ENCODE measurements at places on chromosomes 7 and 10. TPM values are rescaled to one million over a fixed set of nuclear protein-coding genes. Genes with fewer than 3 reads are reported as not detected.
A peak's percentile ranks its signal among the peaks of the same experiment; 100 is the strongest.

The GPER1 gene
- 8.9 TPM for polyA plus RNA-seq

The HOXA9 gene
- 0.90 TPM for polyA plus RNA-seq

The CTTNBP2 gene
- polyA plus RNA-seq = 3.1 TPM

The AUTS2 gene
- 91.7 TPM for polyA plus RNA-seq

The VWA2 gene
- 5.4 TPM for polyA plus RNA-seq

The PLPP4 gene
- polyA plus RNA-seq = 0.62 TPM

The ARHGAP19 gene
- 9.6 TPM for polyA plus RNA-seq

- no peak for DNase-seq
Observed at GRCh38 chr10:77932016-77932715, 5.6 kb upstream of the DLG5 start.

DNA sequence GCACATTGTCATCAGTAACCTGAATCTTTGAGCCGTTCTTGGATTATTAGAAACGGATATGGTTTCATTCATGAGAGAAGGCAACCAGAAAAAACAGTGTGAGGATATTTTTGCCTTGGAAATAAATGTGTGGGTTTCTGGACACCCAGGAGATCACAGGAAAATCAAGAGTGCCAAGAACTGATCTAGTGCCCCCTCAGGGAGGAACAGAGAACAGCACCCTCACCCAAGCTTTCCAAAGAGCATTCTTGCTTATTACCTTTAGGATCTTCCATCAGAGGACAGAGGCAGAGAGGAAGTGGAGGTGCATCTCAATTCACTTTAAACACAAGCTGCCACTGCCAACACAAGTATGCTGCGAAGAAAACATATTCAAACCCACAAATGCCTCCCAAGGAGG lies 851.5 kb upstream of the COBL start:
- no peak for DNase-seq

GRCh38 chr10:111475720-111476119 lies 398.9 kb downstream of the ADRA2A start:
- DNase-seq = no peak

DNA sequence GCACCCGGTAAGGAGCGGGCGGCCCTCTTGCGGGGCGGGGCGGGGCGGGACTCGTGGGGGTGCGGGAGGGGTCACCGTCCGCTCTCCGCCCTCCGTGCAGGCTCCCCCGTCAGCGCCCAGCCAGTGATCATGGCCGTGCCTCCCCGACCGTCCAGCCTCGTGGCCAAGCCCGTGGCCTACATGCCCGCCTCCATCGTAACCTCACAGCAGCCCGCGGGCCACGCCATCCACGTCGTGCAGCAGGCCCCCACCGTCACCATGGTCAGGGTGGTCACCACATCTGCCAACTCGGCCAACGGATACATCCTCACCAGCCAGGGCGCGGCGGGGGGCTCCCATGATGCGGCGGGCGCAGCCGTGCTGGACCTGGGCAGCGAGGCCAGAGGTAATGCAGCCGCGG lies 16.2 kb upstream of the AP5Z1 start:
- no peak for DNase-seq

- peak; percentile 39 for DNase-seq
Observed at GRCh38 chr10:16891375-16892313, 74.4 kb upstream of the RSU1 start.

DNA sequence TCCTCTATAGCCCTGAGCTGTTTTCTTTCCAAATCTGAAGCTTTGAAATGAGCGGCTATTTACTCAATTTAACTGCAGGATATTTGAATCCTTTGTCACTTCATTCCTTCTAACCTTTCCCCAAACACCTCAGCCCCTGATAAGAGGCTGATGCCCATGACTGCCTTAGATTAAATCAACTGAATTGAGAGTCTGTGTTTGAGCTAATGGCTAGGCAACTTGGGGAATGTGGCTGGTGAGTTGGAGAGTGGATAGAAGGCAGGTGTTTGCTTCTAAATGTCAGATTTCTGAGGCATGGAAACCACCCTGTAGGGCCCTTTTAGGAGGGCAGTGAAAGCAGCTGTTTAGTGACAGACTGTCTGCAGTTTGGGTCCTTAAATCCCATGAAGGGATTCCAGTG lies 759.9 kb downstream of the LRMDA start:
- DNase-seq = no peak

GRCh38 chr7:122217125-122217524 lies 73.1 kb upstream of the AASS start:
- no peak for DNase-seq

- DNase-seq = no peak
Observed at GRCh38 chr10:48711830-48712229, 27.2 kb downstream of the WDFY4 start.

GRCh38 chr7:886626-887487 lies 10.5 kb downstream of the GET4 start:
- DNase-seq = no peak

DNA sequence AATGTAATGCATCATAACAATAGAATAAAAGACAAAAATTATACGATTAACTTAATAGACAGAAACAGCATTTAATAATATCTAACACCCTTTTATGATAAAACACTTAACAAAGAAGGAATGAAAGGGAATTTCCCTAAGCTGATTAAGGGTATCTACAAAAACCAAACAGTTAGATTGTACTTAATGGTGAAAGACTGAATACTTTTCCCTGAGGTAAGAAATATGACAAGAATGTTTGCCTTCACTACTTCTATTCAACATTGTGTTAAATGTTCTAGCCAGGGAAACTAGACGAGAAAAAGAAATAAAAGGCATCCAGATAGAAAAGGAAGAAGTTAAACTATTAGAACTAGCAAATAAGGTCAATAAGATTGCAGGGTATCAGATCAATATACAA lies 276.9 kb downstream of the BAMBI start:
- DNase-seq = no peak

DNA sequence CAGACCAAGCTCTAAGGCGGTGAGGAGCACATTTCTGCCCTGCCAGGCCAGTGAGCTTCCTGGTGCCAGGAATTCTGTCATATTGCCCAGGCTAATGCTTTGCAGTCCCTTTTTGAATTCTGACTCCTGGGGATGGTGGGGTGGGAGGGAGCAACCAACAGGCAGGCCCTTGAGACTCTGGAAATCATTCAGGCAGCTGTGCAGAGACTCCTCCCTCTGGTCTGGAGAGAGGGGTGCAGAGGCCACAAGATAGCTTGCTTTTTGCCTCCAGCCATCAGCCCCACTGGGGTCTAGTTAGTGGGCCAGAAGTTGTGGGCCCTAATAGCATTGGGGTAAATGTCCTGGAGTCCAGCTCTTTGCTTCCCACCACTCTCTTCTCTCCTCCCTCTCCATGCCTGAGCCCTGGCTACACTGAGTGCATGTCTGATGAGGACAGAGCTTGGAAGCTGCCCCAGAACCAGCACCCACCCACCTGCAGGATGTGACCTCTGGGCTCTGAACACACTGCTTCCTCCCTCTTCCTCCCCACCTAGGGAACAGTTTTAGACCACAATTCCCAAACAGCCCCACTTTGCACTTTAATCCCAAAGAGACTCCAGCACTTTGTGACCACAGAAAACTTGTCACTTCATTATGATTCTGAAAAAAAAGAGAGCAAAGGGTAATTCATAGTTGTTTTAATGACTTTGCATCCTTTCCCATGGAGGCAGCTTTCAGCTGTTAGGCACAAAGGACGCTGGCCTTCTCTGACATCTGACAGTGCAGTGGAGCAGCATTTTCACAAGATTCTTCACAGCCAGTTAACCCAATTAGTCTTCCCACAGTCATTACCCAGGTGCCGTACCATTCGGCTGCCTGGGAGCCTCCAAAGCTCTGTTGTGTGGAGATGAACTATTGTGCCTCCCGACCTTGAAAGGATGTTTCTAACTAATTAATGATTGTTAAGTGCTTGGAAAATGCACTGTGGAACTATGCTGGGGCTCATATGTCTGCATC lies 262.5 kb downstream of the TRIL start:
- DNase-seq = peak; percentile 64

DNA sequence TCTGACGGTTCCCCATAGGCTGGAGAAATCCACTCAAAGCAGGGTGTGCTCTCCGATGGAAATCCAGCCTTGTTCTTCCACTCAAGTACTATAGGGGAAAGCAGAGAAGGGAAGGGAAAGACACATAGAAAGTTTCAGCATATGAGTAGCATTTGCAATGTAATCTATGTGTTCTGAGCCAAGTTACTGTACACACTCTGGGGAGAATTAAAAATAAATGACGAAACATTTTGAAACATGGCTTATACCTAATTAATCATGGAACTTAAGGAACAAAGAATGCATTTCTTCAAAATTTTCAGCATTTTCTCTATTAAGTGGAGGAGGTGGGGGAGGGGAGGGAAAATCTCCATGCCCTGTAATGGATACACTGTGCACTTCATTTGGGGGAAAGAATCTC lies 198.1 kb upstream of the HABP2 start:
- DNase-seq = no peak

DNA sequence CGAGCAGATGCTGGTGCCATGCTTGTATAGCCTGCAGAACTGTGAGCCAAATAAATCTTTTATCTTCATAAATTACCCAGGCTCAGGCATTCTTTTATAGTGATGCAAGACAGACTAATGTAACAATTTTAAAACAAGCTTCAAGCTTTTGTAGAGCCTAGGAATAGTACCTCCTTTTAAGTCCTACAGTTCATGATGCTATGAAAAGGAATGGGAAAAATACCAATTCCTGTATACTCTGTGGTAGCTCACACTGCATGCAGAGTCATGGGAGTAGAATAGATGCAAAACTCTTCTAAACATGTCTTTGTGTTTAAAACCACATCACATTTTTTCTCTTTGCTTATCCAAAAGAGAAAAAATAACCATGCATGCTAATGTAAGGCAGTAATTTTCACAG lies 66.6 kb upstream of the WNT16 start:
- no peak for DNase-seq

DNA sequence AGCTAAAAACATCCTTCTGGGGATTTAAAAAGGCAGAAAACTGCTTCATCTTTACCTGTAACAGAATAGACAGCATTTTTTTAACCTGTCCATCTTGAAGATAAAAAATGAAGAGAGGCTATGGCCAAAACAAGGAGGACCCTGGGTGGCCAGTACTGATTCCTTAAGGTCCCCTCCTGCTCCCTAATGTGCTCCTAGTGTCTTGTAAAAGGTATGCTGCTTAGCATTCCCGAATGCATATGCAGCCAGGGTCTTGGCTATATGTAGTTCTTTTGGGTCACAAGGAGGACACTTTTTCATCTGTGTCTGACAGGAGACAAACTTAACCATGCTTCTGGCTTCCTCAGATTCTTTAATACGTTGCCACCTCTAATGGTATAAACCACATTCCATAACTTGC lies 93.9 kb upstream of the SLC13A1 start:
- no peak for DNase-seq

DNA sequence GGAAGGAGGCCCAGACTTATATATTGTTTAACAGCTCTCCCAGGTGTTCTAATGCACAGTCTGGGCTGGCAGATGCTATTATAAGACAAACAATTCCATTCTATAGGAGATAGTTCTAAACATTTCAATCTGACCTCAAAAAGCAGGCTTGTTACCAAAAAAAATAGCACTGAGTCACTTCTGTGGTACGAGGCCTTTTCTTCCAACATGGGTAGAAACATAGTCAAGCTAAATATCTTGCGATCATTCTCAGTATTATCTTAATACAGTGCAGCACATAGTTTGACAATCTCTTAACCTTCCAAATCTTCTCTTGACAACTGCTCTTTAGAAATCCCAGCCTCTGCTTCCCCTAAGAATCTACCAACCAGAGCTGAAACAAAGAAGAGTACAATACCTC lies 46.6 kb upstream of the MKX start:
- DNase-seq = no peak

GRCh38 chr10:131743190-131744151 lies 157.3 kb upstream of the PPP2R2D start:
- DNase-seq = peak; percentile 67

GRCh38 chr10:31399631-31400030 lies 80.6 kb downstream of the ZEB1 start:
- DNase-seq = no peak

DNA sequence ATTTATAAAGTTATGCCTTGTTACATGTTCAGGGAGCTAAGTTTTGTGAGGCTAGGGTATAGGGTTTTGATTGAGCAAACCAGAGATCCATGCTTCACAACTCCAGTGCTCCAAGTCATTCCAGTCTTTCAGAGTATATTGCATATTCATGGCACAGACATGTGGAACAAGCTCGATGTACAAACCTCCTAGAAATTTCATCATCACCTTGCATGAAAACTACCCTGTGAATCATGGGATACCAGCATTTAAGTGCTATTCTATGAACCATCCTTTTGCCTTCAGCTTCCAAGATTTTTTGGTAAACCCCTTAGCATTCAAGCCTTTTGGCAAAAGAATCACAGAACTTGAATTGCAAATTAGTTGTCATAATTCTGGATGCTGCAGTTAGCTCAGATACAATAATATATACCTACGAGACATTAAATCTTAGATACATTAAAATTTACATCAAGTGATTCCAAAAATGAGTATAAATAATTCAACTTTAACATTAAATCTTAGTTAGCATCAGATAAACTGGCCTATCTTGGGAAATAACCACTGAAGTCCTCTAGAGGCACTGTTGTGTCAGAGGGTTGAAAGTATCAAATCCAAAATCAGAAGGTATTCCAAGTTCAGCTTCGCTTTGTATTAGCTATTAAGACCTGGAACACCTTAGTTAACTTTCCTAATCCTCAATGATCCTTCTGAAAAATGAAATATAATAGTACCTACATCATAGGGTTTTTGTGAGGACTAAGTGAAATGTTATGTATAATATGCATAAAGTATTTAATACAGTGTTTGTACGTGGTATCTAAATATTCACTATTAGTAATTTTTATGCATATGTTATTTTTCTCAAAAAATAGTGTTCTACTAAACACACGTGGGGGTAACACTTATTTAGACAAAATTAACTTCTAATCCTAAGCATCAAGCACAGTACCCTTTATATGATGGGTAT lies 55.5 kb upstream of the CABCOCO1 start:
- DNase-seq = no peak

- DNase-seq = no peak
Observed at GRCh38 chr10:51273574-51273973, 199.3 kb downstream of the PRKG1 start.

DNA sequence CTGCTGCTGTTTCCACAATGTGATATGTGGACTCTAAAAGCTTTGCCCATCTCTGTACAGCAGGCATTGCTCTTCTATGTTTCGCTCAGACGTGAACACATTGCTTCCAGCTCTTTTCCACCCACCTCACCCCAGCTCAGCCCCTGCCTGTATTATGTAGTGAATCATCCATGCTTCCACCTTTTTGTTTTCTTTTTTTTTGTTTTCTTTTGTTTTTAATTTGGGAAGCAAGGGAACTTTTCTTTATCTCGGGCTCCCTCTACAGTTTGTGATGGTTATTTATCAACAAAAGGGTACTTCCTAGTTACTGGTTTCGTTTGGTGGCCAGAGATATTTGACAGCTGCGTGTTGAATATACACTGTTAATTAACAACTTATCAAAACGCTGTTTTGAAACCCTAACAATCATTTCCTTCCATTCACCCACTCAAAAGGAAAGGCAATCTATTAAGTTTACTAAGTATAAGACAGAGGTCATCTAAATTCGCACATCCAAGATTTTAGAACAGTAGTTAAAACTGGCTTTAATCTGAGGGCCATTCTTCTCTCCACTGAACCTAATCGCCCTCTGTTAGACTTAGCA lies 127.9 kb upstream of the STK17A start:
- no peak for DNase-seq
